ENCODE measurements at places on chromosomes 12 and 14.

- DNase-seq = no peak
Measured at GRCh38 chr14:60753264-60754119, 18.9 kb downstream of the MNAT1 start.

DNA sequence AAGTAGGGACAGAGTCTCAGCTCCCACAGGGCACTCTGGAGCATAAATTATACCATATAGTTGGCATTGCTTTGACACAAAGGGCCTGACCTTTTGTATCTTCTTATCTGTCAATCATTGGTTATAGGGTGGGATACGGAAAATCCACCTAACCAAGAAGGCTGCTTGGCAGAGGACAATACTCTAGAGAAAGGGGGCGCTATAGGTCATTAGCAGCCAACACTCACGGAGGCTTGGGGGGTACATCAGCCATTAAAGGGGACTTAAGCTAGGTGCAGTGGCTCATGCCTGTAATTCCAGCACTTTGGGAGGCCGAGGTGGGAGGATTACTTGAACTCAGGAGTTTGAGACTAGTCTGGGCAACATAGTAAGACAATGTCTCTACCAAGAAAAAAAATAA lies 22.9 kb downstream of the SPTSSA start:
- DNase-seq = no peak

DNA sequence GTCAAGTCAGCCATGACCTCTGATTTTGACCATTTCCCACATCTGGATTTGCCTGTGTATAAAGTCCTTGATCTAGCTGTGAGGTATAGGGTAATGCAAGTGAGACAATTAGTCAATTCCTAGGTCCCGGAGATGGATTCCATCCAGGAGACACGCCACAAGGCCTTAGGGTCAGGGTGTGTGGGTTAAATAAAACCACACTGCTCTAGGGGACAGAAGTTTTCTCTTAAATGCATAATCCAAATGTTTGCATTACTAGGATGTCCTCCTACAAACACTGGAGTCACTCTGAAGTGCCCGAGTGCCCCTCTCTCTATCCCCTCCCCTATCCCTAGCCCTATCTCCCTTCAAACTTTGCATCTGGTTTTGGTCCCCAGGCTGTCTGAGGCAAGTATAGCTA lies 26.8 kb downstream of the LRIG3 start:
- DNase-seq = no peak

DNA sequence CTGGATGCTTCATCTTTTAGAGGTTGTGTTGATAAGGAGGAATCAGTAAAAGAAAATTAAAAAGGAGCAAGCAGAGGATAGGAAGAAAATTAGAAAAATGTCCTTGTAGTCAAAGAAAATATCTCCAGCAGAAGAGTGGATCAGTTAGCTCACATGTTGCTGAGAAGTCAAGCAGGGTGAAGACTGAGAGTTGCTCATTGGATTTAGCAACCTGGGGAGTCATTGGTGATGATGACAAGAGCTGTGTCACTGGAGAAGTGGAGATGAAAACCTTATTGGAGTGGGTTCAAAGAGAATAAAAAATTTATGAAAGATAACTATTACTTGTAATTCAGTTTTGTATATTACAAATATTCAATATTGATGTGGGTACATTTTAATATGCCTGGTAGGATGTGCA lies 9.8 kb downstream of the FRMD6 start:
- DNase-seq = no peak

GRCh38 chr12:124635316-124635715 lies 67.9 kb upstream of the NCOR2 start:
- no peak for DNase-seq

GRCh38 chr14:22981090-22981875 lies 1.1 kb downstream of the AJUBA start:
- no peak for DNase-seq

- no peak for DNase-seq
Measured at GRCh38 chr12:103799857-103800771, 40.9 kb downstream of the NT5DC3 start.

DNA sequence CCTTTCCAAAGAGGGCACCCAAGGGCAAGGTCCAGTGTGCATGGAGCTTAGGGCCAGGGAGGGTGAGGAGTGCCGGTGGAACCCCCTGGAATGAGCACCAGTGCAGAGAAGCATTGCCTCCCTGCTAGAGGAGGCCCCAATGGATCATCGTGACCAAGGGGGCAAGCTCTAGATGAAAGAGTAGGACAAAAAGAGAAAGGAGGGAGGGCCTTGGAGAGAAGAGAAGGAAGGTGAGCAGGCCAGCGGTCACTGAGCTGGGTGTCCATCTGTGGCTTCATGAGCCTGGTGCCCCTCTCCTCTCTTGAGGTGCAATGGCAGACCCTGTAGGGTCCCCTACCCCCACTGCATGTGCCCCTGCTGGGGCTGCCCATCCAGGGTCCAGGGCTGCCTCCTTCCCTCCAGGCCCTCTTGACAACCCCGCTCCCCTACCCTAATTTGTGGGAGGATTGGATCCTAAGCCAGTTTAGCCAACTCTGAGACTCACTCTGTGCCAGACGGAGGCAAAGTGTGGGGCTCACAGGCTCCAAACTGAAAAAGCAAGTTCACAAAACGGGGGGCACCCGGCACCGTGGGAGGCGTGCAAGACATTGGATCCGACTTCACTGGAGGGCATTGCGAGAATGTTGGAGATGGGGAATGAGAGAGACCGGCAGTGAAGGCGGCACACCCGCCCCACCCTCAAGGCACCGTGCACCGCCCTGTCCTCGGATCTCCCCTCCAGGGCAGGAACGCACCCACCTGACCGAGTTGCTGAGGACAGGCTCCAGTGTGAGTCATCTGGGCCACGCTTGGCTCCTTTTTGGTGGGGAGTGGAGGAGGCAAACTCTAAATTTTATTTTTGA lies 207.5 kb downstream of the KIF26A start:
- no peak for DNase-seq

DNA sequence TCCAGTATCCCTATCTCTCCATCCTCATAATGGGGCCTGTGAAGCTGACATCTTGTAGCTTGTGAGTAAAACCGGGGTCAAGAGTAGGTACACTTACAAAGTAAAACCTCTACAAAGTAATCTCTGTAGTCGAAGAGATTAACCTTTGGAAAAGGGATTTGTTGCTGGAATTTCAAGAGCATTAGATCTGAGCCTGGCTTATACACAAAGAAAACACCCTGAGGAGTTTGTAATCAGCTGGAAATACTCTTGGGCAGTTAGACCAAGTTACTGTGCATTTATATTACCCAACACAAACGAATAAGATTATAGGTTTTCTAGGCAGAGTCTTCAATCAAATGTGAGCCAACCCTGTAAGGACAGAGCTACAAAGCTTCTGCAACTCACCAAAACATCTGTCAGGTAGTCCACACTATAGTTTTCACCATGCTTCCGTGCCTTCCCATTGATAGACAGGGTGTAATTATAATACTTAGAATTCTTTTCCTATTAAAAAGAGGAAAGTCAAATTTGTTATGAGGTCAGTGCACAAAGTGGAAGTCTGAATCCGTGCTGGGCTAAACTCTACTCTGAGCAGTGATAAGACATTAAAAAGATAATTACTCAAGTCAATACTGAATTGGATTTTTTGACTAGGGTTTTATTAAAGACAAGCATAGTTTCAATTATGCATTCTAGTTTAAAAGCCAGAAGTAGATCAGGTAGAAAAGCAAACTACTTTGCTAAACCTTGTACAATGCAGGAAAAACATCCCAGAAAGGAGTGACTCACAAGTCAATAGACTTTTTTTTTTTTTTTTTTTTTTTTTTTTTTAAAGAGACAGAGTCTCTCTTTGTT lies 14.6 kb downstream of the GNS start:
- no peak for DNase-seq

- peak; percentile 89 for DNase-seq
Measured at GRCh38 chr12:56634837-56635791, 5.0 kb upstream of the BAZ2A start.

- peak; percentile 43 for DNase-seq
Measured at GRCh38 chr14:99348816-99349614, 77.0 kb upstream of the BCL11B start.

DNA sequence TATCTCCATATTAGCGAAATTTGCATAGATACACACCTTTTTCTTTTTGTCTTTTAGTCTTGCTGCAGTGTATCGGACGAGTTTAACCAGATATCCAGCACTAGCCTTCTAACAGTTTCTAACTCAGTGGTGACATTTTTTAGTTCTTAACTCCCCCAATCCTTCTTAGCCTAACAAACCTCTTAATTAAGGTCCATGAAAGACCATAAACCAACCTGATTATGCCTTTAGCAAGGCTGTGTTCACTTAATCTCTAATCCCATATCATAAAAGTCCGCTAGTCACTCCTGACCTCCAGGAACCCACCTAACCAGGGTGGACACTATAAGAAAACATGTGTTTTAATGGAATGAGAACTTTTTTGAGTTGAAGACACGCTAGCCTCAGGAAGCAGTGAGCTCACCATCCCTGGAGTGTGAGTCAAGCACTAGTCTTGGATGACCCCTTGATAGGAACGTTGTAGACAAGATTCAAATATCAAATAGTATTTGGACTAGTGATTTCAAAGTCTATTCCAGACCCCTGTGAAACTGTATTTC lies 9.5 kb downstream of the CDKN1B start:
- no peak for DNase-seq

DNA sequence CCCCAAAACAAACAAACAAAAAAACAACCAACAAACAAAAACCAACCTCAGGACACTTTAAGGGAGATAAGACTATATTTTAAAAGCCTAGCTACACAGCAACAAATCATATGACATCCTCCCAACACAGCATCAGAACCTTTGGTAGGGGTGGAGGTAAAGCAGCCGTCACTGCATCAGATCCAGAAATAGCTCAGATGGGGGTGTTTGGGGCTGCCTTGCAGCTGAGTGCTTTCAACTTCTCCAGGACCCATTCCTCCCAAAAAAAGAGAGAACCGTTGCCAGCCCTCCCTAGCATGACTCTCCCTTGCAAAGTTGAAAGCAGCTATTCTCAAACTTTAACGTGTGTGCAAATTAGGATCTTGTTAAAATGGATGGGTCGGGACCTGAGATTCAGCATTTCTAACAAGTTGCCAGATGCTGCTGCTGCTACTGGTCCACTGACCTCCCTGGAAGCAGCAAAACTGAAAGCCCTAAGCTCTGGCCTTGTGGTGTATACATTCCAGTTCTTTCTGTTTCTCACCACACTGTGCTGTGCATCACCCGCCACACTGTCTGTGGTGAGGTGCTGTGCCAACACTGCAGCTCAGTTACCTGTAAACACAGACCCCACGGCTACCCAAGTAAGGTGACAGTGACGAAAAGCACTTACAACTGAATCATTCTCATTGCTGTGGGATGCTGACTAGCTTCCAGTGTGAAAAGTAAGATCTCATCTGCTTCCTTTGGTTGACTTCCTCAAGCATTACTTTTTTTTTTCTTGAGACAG lies 54.0 kb downstream of the SLC38A1 start:
- no peak for DNase-seq

DNA sequence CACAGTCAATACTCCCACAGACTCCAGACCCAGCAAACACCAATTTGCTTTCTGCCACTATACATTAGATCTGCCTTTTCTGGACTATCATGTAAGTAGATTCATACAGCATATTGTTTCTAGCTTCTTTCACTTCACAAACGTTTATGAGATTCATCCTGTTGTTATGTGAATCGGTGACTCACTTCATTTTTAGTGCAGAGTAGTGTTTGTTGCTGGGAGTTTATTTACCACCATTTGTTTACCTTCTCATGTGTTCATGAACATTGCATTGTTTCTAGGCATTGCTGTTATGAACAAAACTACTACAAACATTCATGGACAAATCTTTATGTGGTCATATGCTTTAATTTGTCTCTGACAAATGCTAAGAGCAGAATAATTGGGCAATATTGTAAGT lies 807.8 kb upstream of the TMEM132C start:
- no peak for DNase-seq

GRCh38 chr12:115351514-115352077 lies 667.6 kb upstream of the TBX3 start:
- no peak for DNase-seq

- no peak for DNase-seq
Measured at GRCh38 chr12:122116707-122117535, 38.4 kb downstream of the MLXIP start.

- no peak for DNase-seq
Measured at GRCh38 chr12:78719721-78720120, 144.9 kb upstream of the SYT1 start.

DNA sequence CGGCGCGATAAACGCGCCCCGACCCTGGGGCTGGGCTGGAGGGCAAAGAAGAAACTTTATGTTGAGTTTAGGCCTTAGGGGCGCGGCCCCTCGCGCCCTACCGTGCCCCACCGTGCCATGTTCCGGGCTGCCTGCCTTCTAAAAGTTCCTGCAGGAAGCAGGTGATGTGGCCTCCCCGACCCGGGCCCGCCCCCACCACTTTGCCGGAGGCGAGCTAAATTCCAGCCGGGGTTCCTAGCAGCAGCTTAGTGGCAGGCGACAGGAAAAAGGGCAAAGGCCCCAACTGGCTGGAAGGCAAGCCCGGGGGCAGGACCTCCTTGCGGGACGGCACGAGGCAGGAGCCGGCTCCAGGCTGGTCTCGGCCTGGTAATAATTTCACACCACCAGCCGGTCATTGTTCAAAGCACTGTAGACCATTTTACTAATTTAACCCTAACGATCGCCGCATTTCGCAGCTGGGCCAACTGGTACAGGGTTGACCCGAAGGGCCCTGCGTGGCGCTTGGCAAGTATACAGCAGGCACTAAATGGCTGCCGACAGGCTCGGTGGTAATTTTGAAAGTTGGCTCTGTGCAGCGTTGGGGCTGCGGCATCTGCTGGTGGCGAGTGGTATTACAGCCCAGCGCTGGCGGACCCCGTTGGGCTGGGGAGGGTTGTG lies 895 bp upstream of the CCDC88C start:
- peak; percentile 80 for DNase-seq

GRCh38 chr12:51082561-51083125 lies 753 bp downstream of the CSRNP2 start:
- DNase-seq = peak; percentile 72

DNA sequence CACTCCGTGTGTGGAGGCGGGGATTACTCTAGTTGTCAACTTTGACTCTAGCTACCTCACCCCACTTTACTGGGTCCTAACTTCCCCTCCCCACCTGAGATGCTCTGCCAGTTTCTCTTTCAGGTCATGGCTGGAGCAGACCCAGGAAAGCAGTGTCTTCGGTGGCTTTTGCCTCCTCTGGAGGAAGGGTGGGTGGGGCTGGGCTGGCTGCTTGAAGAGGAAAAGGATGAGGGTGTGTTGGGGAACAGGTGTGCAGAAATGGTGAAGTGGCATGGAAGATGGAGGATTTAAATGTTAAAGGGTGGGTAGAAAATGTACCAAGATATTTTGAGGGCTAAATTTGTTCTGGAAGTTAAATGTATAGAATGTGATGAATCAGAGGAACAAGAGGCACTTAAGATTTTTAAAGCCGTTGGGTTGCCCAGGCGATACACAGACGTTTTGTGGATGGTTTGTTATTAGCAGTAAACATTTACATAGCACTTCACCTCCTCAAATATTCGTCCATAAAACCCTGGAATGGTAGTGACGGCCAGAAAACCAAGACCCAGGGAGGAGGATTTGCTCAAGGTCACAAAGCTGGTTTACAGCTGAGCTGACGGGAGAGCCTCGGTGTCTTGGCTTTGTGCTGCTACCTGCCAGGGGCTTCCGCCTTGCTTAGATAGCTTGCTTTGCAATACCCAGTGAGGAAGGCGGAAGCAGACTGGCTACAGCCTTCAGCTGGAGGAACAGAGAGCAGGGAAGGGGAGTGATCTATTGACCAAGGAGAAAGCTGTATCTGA lies 72.2 kb upstream of the PRMT8 start:
- DNase-seq = no peak

Data from suprapubic skin (tissue), 4 donors.